Urinary bladder (tissue), 4 donors: ENCODE measurements at places on chromosomes 7 and 10. TPM values are rescaled to one million over a fixed set of nuclear protein-coding genes. Genes with fewer than 3 reads are reported as not detected.

The MDFIC gene
- total RNA-seq: 69.4 TPM

The NPY4R gene
- total RNA-seq: 0.16 TPM

The STEAP4 gene
- 13.2 TPM for total RNA-seq

- DNase-seq: no peak
These were observed 554.0 kb downstream of the AUTS2 start for GRCh38 chr7:70152313-70152712.

The NKX1-2 gene
- total RNA-seq: not detected

GRCh38 chr7:105594034-105594433 lies 12.7 kb upstream of the EFCAB10 start:
- no peak for DNase-seq
